ENCODE measurements at places on chromosomes 12 and 14. TPM values are rescaled to one million over a fixed set of nuclear protein-coding genes. Genes with fewer than 3 reads are reported as not detected.

SLC17A8 gene
- total RNA-seq: 0.26 TPM

MAP1LC3B2 gene
- total RNA-seq: 2.5 TPM

CCDC85C gene
- 30.4 TPM for total RNA-seq

ADAM20 gene
- 0.25 TPM for total RNA-seq

C14orf180 gene
- total RNA-seq: not detected

LTBR gene
- 6.1 TPM for total RNA-seq

CAPS2 gene
- total RNA-seq: 4.2 TPM

- no peak for DNase-seq
Observed at GRCh38 chr14:31703056-31703455, 141.9 kb downstream of the NUBPL start.

DNA sequence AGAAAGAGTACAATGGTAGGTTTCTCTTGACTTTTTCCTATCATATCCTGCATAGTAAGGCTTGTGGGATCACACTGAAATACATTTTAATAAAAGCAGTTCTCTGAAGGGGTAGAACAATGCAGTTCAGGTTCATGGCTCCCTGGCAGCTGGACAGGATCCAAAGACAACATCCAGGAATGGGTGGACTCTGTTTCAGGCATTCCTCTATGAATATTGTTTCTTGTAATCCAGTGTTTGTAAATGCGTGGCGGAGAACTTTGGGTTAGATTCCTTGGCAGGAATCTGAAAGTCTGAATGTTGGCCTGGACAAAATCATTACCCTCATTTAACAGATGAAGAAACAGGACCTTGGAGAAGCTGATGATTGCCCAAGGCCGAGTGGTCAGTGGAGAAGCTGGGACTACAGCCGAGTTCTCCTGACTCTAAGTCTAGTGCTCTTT is 43.5 kb downstream of the SYNE2 start:
- DNase-seq: no peak

DNA sequence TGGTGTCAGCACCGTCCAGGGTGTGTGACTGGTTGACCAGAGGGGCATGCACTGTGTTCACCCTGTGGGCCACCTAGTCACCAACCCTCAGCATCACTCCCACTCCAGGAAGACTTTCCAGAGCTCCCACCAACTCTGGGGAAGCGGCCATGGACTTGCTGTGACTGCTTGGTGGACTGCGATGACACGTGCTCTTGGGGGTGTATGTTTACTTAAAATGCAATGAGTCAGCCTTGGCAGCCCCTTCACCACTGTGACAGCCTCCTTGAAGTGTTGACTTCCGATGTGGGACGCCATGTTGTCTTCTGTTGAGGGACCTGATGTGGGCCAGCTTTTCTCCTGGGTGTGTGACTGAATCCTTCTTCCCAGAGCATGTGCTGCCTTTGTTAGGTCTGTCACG is 151.1 kb upstream of the RTL1 start:
- DNase-seq: no peak

GRCh38 chr14:96176275-96176674 is 28.4 kb upstream of the BDKRB2 start:
- DNase-seq: no peak

DNA sequence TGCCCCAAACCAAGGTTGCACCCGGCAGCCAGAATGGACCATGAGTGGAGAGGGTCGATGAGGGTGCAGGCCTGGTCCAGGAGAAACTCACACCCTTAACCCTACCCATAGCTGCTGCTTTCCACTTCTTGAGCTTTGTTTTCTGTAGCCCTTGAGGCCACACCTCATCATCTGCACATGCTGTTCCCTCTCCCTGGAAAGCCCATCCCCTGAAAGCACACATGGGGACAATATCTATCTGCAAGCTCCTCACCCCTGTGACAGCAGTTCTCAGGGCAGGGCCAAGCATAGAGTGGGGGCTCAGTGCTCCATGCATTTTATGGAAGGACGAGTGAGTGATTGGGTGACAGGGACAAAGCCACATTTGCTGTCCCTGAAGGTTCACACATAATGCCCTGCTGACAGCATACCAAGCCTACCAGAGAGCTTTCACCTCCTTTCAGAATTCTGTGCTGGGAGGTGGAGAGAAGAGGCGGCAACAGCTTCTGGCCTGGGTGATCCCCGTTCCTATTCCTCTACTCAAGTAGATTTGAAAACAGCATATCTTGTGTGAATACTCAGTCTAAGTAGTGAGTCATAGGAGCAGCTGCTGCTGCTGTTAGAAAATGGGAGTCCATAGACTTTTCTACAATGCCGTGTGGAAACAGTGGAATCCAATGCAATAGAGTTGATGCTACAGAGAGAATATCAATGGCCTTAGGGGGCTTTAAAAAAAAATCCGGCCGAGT is 44.6 kb downstream of the SRGAP1 start:
- DNase-seq: no peak

GRCh38 chr14:50528000-50528399 is 4.4 kb downstream of the MAP4K5 start:
- no peak for DNase-seq

- DNase-seq: no peak
Observed at GRCh38 chr12:122155705-122156104, 18.3 kb downstream of the IL31 start.

GRCh38 chr12:111730420-111730819 is 36.3 kb upstream of the ALDH2 start:
- DNase-seq: no peak

DNA sequence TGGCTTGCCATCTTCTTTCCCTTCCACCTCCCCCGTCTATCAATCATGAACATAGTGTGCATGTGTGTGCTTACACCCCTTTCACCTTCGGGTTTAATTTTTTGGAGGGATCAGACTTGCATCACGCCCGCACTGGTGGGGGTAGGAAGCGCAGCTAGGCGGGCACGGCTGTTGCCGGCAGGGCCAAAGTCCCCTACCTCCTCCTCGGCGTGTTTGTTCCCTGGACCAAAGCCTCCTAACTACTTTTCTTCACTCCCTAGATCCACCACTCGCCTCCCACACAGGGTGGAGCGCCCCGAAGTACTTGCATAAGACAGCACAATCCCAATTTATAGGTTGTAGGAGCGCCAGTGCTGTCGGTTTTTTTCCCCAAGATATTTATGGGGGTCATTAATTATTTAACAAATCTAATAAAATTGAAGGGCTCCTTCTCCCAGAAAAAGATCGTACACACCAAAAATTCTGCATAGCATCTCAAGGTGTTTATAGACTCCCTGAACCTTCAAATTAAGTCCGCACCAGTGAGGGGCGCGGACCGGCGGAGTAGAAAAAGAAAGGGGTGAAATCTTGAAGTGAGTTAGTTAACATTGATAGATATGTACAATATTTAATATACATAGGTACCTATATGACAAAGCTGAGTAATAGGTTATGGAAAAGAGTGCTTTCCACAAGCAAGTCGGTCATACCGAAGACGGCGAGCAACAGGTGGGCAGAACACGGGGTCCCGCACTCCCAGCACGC is 717 bp downstream of the PKP2 start:
- peak; percentile 36 for DNase-seq

GRCh38 chr12:19411234-19412204 is 27.8 kb upstream of the AEBP2 start:
- peak; percentile 39 for DNase-seq

DNA sequence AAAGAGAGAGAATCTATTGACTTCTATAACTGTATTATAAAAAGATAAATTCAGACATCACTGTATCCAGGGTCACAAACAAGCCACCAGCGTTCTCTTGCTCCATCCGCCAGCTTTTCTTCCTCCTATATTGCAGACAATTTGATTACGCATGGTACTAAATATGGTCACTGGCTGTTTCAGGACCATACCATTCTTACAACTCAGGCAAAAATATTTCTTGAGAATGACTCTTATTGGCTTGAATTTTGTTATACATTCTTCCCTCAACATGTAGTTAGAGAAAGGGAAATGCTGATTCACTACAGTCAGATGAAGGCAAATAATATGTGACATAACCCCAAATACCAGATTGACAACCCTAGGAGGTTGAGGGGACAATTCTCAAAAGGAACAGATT is 101.3 kb downstream of the SLC6A15 start:
- DNase-seq: no peak

DNA sequence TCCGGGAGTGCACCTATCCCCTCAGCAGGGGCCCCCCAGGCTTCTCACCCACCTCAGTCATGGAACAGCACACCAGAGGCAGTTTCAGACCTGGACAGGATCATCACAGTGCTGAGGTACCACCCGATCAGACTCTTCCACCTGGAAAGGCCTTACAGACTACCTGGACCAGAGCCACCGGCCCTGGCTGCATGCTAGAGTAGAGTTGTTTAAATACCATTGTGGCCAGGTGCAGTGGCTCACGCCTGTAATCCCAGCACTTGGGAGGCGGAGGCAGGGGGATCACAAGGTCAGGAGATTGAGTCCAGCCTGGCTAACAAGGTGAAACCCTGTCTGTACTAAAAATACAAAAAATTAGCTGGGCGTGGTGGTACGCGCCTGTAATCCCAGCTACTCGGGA is 61.5 kb downstream of the TSPAN11 start:
- DNase-seq: no peak

Data from WTC11 (cell line).